H9 (cell line): ENCODE measurements at places on chromosomes 6 and 20.
A peak's percentile ranks its signal among the peaks of the same experiment; 100 is the strongest.

GRCh38 chr6:17450832-17451231 is 57.4 kb downstream of the CAP2 start:
- no peak for DNase-seq

DNA sequence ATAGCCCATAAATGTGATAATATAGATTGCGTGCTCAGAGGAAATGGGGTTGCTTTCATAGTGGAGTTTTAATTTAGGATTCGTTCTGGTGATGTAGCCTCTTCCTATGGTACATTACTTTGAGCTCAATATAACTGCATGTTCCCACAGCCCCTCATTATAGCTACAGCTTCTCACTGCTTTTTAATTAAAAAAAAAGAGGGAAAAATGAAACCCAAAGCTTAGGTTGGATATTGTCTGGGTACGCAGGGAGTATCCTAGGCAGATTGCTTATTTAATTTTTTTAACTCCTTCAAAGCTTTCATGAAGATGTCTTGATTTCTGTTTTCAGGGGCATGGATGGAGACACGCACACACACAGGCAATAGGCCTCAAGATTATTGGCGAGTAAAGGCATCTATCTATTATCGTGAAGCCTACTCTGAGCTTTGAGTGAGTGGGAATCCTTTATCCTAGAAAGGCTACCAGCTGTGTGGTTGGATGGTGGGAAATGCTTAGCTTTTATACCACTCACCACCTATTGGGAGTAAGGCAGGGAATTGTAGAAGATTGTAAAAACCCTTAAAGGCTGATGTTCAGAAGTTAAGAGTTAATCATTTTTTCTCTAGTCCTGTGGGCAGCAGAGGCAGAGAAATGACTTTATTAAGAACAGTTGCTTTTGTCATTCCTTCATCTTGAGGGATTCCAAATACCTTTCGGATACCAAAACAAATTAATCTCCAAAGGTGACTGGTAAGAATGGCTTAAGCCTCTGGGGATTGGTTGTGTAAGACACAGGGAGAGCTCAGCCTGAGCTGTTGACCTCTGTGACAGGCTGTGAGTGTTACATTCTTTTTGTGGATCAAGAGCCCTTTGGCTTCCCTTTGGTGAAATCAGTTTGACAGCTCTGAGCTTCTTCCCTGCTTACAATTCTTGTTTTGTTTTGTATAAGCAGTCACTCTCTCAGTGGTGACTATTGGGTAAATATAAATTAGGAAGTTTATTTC is 33.4 kb downstream of the CTNNBL1 start:
- DNase-seq: no peak

GRCh38 chr6:166424431-166424830 is 41.7 kb upstream of the MPC1 start:
- no peak for DNase-seq

DNA sequence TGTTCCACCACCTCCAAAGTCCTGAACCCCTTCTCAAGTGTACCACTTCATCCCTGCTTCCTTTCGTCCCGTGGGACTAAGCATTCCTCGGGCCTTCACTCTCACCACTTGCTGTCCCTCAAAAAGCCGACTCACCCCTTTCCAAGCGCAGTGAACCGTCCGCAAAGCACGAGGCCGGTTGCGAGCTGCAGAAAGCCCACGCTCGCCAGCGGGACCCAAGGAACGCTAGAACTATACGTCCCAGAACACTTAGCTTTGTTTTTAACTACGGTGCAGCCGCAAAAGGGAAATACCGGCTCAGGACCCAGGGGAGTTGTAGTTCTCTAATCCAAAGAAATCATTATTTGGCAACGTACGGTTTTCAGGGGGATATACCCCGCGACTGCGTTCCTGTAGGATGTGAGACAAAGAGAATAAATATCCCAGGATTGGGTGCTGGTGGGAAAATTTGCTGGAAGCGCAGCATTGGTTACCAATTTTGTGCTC is 416 bp upstream of the POLR1H start:
- no peak for DNase-seq

DNA sequence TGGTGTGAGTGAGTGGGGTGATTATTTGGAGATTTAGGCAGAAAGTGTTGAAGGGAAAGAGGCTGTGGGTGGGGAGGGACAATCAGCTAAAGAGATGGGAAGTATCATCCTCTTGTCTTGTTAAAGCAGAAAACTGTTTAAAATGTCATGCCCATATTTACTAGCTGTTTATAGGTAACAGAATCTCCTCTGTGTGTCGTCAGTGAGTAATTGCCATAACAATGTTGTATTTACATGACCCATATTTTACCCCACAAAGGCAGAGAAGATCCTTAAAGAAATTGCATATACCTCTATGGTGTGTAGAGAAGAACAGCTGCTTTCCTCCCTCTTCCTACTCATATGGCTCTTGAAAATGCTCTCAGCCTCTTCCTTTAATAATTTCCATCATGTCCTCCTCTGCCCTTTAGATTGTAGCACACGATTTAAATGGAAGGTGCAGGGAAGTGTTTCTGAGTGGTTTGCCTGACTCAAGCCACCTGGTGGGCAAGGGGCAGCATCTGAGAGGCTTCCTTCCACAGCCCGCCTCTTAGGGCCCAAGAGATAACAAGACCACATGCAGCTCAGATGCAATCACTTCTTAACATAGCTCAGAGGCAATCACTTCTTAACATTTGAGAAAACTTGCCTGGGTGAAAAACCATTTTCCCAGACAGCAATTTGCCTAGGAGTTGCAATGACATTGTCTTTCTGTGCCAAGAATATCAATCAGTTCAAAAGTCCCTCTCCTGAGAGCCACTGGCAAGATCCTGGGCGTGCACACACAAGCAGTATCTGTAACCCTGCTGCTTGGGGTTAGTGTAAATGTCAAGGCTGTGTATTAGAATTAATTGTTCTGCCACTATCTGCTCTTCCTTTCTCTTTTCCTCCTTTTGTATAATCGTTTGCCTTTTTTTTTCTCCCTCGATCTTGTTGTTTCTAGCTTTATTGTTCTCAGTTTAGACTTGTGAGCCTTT is 44.1 kb upstream of the EDN1 start:
- DNase-seq: no peak

DNA sequence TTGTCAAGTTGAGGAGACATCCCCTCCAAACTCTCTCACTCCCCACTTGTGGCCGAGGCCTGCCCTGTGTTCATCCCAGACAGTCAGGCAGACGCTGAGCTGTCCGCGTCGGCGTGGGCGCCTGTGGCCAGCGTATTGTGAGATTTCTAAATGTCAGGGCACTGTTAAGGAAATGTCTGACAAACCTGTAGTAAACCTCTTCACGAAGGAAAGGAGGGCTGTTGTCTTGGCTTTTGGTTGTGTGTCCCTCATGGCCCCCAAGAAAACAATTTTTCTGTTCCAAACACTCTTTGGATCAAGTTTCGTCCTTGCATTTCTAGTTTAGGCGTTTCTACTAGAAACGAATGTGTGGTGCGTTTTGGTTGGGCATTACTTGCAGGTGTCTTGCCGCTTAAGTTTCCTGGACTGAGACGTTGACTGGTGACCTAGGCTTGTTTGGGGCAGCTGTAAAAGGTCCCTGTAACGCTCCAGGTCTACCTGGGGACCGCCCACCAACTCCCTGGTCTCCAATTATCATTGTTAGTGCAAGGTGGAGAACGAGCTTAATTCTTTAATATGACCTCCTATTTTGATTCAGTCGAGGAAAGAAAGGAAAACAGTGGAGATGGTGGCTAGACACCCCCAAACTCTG is 8.7 kb upstream of the POU3F2 start:
- DNase-seq: no peak

GRCh38 chr6:40440053-40440452 is 147.1 kb downstream of the LRFN2 start:
- no peak for DNase-seq

GRCh38 chr6:44538131-44538806 is 150.8 kb downstream of the CDC5L start:
- DNase-seq: peak; percentile 12

DNA sequence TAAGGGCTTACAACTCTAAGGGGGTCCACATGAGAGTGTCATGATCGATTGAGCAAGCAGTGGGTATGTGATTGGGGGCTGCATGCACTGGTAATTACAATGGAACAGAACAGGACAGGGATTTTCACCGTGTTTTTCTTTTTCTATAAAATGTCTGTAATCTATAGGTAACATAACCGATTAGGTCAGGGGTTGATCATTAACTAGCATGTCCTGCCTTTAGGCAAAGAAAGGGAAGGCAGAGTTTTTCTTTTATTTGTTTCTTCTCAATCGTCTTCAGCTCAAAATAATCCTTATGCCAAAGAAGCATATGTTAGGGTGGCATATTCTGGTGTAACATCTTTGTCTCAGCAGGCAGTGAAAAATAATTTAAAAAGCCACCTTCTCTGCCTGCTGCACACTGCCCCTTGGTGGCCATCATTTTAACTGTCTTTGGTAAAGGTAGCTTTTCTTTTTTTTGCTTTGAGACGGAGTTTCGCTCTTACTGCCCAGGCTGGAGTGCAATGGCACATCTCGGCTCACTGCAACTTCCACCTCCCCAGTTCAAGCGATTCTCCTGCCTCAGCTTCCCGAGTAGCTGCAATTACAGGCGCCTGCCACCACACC is 9.7 kb upstream of the CEP43 start:
- no peak for DNase-seq

DNA sequence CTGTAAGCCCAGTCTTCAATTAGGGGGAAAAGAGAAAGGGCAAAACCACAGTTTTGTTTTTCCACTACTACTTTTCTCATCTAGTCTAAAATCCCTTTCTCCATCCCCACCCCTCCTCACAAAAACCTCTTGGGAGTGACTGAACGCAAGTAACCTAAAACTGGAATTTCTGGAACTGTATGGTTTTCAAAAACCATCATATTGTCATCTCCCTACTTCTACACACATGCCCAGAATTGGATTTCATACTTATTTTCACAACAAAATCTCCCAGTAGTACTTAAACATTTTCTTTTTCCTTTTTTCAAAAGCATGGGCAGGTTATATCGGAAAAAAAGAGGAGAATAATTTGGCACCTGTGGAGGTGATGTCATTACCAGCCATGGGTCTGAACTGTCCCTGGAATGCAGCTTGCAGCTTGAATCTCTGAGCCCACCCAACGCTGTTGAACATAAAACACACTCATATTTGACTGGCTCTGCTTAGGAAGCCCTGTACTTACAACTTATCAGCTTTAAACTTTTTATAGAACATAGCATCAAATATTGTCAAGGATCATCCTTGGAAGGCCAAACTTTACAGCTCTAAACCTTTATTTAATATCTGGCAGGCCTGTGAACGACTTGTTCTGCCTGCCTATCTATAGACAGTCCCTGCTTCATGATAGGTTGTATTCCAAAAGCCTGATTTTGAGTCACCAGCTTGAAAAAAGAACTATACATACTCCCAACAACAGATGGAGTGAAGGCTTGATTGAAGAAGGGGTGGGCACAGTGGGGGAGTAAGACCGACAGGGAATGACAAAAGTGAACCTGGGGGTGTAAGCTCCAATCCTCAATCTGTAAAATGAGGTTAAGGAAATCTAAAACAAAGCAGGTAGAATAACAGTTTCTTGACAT is 59.3 kb downstream of the EPB41L2 start:
- DNase-seq: no peak

DNA sequence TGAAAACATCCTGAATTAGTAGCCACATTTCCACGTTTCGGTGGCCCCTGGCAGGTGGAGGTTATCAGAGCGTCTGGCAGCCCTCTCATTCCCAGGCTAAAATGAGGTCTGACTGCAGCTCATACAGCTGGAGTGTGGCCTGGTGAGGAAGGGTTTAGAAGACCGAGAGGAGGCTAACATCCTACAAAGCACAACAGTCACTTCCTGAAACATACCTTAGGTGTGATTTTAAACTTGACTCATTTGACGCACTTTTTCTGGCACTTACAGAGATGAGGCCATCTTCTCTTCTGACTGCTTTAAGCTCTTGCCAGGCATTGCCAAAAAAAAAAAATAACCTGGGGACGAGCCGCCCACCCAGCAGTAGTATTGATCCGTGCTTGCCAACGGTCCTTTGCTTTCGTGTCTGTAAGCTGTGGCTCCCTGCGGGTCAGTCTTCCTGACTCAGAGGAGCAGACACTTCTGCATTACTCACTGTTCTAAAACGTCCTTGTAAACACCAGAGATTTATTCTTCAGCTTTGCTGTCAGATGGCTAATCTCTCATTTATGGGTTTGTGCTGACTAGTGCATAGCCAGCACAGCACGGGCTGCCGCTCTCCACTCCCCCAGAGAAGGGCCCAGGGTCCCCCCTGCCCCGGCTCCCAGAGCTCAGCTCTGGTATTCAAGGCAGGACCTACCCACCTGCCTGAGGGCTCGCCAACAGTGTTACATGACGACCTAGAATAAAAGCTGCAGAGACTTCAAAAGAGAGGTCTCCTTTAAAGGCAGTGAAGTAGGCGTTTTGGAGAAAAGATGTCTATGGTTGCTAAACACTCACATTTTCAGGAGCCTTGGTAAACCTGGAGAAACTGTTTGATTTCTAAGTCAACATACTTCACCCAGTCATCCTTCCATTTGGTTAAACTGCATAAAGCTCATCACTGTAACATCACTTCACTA is 78.5 kb upstream of the FRMD1 start:
- DNase-seq: peak; percentile 29

DNA sequence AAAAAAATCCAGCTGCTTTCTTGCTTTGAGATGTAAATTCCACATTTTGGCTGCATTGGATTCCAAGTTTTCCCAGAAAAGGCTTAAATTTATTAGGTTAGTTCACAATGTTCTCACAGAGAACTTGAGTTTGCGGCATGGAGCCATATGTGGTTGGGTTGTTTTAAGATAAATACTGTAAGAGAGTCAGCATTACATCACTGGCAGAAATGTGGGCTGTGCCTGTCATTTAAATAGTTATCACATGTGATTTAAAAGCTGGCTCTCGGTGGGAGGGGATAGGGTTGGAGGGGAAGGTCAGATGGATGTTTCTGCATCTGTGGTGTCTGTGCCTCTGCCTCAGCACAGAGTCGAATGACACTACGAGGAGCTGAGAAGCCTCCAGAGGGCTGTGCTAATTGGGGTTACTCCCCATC is 73.8 kb upstream of the SCP2D1 start:
- DNase-seq: no peak

DNA sequence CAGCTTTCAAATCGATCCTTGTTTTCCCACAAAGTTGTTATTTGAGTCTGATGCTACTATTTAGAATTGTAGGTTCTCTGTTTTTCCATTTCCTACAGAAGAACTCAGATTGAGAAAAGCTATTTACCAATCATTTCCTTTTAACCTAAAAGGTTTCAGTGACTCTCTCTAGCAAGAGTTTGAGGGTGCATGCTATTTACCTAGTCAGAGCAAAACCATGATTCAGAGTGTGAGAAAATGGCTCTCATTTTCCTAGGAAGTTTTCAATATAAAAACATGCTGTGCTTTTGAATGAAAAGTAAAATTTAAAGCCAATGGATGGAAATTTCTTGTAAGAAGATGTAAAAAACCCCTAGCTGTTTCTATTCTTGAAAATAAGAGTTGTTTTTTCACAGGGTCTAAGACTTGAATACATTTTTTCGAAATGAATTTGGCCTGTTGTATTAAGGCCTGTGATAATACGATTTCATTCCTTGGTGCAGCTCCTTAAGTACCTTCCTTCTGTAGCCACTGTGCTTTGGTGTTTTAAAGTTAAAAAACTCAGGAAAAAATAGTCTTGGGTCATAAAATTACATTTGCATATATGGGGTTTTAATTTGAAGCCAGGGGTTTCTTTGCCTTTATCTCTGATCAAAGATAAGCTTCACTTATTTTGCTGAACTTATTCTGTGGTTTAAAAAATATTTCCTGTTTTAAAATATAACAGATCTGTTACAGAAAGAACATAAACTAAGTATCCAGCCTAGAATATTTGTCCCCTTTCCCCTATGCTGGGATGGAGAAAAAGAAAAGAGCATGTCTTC is 18.0 kb upstream of the RSPH3 start:
- DNase-seq: no peak

- no peak for DNase-seq
These were observed 280.4 kb downstream of the PTPRK start for GRCh38 chr6:128240024-128240428.

GRCh38 chr6:153804755-153805330 is 234.2 kb upstream of the OPRM1 start:
- no peak for DNase-seq
